ENCODE measurements at places on chromosomes 3 and 15.

- no peak for DNase-seq
Observed at GRCh38 chr3:73855813-73856212, 231.1 kb upstream of the PDZRN3 start.

GRCh38 chr3:152061296-152061695, 187.9 kb downstream of the SUCNR1 start:
- no peak for DNase-seq

- DNase-seq = no peak
Observed at GRCh38 chr3:147688868-147689267, 279.7 kb downstream of the ZIC1 start.

DNA sequence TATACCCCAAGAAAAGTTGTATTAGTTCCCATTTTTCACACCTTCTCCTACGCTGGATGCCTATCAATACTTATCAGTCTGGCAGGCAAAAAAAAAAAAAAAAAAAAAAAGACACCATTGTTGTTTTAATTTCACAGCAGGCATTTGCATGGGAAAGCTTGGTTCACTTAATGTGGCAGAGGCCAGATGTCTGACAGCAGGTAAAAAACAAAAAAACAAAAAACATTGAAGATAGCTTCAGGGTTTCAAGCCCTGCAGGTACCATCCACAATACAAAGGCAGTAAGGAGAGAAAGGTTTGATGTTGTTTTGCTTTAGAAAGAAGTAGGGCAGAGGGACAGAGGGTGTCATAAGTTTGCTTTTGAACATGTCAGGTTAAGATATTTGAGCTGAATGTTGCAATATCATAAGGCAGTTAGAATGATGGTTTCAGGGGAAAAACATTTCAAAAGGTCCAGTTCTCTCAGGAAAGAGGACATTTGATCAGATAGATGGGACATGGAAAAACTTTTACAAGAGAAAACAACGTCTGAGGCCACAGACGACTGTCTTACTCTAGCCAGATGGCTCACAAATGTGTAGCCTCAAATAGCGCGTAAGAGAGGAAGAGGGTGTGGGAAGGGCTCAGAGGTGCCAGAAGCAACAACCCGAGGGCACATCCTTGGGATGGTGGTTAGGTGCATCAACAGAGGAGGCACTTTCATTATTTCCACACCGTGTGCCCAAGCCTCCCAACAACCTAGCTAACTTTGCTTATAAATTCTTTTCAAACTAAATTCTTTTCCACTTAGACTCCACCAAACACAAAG, 25.7 kb downstream of the PCOLCE2 start:
- no peak for DNase-seq
